T-cell (primary cell): ENCODE measurements at places on chromosomes 11 and 22. TPM values are rescaled to one million over a fixed set of nuclear protein-coding genes. Genes with fewer than 3 reads are reported as not detected.

PARVB gene
- total RNA-seq: 5.9 TPM

C11orf21 gene
- total RNA-seq: 79.3 TPM

ZBED4 gene
- 17.6 TPM for total RNA-seq

GAL3ST3 gene
- total RNA-seq: not detected

C22orf23 gene
- not detected for total RNA-seq

OR5T3 gene
- total RNA-seq: not detected

DNA sequence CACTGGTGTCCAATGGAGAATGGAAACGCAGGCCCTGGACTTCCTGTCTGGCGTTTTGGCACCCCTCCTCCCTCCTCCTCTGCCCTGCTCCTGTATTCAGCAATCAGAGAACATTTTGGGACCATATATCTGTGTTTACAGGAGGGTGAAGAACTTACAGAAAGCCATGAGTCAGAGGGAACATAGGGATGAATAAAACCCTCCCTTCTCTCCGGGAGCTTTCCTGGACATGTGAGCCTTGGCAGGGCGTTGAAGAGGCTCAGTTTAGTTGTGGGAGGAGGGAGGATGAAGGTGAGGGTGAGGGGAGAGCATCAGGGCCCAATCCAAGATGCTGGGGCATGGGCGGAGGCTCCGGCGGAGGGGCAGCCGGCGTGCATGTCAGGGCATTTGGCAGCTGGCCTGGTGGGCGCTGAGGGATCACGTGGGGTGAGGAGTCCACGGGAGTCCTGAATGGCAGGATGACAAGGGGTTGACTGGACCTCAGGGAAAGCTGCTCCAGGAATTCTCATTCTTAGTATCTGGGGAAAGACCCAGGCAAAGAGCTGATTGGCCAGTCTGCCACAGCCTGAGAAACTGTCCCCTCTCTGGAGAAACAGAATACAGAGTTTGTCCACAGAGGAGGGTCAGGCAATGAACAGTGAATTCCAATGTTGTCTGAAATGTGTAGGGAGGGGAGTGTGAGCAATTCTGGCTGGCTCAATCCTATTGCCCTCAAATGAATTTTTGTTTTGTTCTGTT, 28.9 kb downstream of the MICAL2 start:
- no peak for DNase-seq
- H3K27ac ChIP-seq: no peak overlapping the region
- peaks cover 38% of the 10 kb centered on the region for H3K4me1 ChIP-seq
- no peak overlapping the region for H3K4me3 ChIP-seq
- H3K36me3 ChIP-seq: no peaks in the 10 kb centered on the region

DNA sequence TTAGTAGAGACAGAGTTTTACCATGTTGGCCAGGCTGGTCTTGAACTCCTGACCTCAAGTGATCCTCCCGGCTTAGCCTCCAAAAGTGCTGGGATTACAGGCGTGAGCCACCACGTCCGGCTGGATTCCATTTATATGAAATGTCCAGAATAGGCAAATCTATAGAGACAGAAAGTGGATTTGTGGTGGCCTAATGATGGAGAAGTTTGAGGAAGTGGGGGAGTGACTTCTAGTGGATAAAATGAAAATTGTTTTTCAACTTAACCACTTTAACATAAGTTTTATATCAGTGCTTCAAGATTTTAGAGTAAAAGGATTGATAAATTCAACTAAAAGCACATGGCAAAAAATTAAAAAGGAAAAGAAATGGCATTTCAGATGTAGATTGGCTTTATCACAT, 66.2 kb downstream of the HIPK3 start:
- no peaks in the 10 kb centered on the region for H3K27me3 ChIP-seq
- no peaks in the 10 kb centered on the region for H3K36me3 ChIP-seq
- no peak overlapping the region for H3K27ac ChIP-seq
- no peak for DNase-seq
- H3K4me3 ChIP-seq: no peak overlapping the region
- H3K4me1 ChIP-seq: no peaks in the 10 kb centered on the region

GRCh38 chr11:10856689-10857458, 979 bp downstream of the ZBED5 start:
- no peak for DNase-seq
- peaks cover 3% of the 10 kb centered on the region for H3K36me3 ChIP-seq
- H3K4me1 ChIP-seq: peaks cover 13% of the 10 kb centered on the region

DNA sequence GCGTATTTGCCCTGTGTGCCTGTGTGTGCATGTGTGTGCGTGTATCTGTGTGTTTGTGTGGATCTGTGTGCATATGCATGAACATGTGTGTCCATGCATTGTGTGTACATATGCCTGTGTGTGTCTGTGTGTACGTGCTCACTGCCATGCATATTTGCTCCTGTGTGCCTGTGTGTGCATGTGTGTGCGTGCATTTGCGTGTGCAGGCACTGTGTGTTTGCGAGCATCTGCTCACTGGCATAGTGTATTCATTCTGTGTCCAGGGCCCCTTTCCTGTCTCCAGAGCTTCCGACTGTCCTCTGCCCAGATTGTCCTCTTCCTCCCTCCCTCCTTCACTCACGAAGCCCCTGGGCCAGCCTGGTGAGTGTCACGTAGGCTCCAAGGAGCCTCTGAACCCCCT, 5.8 kb downstream of the EMID1 start:
- no peaks in the 10 kb centered on the region for H3K36me3 ChIP-seq
- no peak overlapping the region for H3K4me3 ChIP-seq
- no peak overlapping the region for H3K27ac ChIP-seq
- H3K27me3 ChIP-seq: peaks cover 33% of the 10 kb centered on the region

DNA sequence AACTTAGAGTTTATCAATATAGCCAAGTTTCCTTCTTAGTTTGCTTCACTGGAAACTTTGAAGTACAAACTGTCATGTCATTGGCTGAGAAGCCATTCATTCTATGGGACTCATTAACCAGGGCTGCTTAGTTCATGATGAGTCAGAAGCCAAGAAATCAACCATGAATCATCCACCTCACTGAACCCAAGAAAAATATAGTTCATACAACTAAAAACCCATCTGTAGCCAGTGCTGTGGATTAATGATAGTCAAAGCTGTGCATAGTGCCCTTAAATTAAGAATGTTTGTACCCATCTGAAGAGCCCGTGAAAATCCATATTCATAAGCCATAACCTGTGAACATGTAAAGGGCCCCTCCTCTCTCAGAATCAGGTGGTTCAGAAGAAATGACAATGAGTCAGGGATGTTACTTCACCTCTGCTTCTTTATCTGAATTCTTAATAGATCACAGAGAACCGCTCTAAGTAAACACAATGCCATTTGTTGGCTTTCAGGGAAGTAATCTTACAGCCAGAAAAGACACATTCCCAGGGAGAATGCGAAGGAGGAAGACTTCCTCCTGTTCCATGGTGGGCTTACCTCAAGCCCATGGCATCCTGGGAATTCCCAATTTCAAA, 25.4 kb downstream of the MMP20 start:
- no peak for DNase-seq
- H3K4me3 ChIP-seq: no peak overlapping the region
- no peaks in the 10 kb centered on the region for H3K36me3 ChIP-seq
- H3K4me1 ChIP-seq: no peaks in the 10 kb centered on the region
- H3K27me3 ChIP-seq: no peaks in the 10 kb centered on the region

DNA sequence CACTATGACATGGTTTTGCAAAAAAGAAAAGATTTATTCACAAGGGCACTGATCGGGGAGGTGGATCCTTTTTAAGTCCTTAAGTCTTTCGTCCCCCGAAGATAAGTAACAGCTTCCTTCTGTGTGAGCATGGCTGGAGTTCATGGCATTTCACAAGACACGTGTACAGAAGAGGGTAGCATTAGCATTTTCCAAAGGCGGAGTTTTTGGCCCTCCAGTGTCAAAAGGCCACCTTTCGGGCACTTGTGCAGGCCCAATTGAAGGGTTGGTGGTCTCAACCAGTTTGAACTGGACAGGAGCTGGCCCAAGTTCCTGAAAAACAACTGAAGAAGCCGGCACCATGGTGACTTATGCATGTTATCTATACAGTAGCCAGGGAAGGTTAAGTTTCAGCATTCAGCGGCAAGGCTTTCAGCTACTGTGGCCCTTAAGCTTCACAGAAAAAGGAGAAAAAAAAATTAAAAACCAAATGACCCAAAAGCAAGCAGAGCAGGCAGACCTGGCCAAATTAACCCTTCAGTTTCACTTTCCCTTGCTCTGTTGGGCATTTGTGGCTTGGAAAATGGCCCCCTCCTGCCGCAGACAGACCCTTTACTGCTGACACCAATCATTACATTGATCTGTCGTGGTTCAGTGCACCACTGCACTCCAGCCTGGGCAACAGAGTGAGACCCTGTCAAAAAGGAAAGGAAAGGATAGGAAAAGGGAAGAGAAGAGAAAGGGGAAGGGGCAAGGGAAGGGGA, 18.7 kb downstream of the ZNF74 start:
- H3K4me3 ChIP-seq: no peak overlapping the region
- H3K27me3 ChIP-seq: peaks cover 6% of the 10 kb centered on the region
- no peaks in the 10 kb centered on the region for H3K4me1 ChIP-seq
- H3K36me3 ChIP-seq: peaks cover 2% of the 10 kb centered on the region
- no peak for DNase-seq

- no peaks in the 10 kb centered on the region for H3K27me3 ChIP-seq
- no peaks in the 10 kb centered on the region for H3K4me1 ChIP-seq
- peak overlapping the region; percentile 72 for H3K27ac ChIP-seq
- peaks cover 44% of the 10 kb centered on the region for H3K36me3 ChIP-seq
- no peak for DNase-seq
- peak overlapping the region; percentile 43 for H3K4me3 ChIP-seq
Observed at GRCh38 chr22:18091916-18092526, 14.2 kb downstream of the PEX26 start.

GRCh38 chr11:22702031-22702430, 35.6 kb downstream of the GAS2 start:
- H3K36me3 ChIP-seq: no peaks in the 10 kb centered on the region
- no peaks in the 10 kb centered on the region for H3K27me3 ChIP-seq
- no peak for DNase-seq
- no peak overlapping the region for H3K4me3 ChIP-seq
- no peaks in the 10 kb centered on the region for H3K4me1 ChIP-seq
- H3K27ac ChIP-seq: no peak overlapping the region

GRCh38 chr11:117052196-117053149, 45.8 kb downstream of the SIK3 start:
- no peaks in the 10 kb centered on the region for H3K36me3 ChIP-seq
- H3K27me3 ChIP-seq: no peaks in the 10 kb centered on the region
- no peaks in the 10 kb centered on the region for H3K4me1 ChIP-seq

GRCh38 chr22:22946131-22946530, 58.5 kb downstream of the IGLL5 start:
- no peak overlapping the region for H3K27ac ChIP-seq
- H3K4me3 ChIP-seq: no peak overlapping the region
- no peaks in the 10 kb centered on the region for H3K4me1 ChIP-seq
- no peaks in the 10 kb centered on the region for H3K36me3 ChIP-seq

GRCh38 chr11:119999220-119999619, 138.7 kb downstream of the TRIM29 start:
- no peaks in the 10 kb centered on the region for H3K4me1 ChIP-seq
- DNase-seq: no peak
- H3K36me3 ChIP-seq: no peaks in the 10 kb centered on the region
- H3K27ac ChIP-seq: no peak overlapping the region
- H3K4me3 ChIP-seq: no peak overlapping the region

- H3K4me1 ChIP-seq: no peaks in the 10 kb centered on the region
- no peak overlapping the region for H3K27ac ChIP-seq
- no peak for DNase-seq
- H3K27me3 ChIP-seq: peaks cover 59% of the 10 kb centered on the region
- no peak overlapping the region for H3K4me3 ChIP-seq
- no peaks in the 10 kb centered on the region for H3K36me3 ChIP-seq
Observed at GRCh38 chr22:49449811-49450446, 377.7 kb downstream of the BRD1 start.

DNA sequence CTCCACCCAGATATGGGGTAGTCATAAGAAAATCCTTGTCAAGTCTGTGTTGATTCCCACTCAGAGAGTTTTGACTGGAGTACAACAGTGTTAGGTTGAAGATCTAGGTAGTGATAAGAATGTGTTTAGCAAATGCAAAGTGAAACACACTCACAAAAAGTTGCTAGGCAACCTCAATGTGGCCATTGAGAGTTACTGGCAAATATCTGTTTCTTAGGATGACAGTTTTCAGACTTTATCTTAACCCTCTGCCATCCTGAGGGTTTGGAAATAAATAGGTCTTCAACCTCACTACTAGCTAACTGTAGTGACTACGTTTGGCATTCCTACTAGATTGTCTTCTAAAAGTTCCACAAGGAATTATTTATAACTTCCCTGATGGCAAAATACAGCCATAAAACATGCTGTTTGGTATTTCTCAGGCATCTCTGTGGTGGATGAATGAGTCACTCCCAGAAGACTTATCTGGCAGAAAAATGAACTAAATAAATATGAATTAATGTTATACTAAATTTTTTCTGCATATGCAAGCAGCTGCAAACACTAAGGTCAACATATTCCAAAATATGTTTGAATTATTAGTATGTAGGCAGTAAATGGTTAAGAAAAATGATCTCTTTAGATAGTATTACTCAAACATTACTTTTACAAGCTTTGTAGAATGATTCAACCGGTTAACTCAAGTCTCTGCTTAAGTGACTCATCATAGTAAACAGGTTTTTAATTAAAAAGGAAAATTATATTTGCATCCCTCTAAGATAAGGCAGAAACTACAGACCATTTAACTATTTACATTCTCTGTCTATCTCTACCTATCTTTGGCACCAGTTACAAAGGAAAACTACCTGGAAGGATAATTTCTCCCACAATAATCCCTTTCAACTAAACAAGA, 17.1 kb upstream of the SYTL2 start:
- no peaks in the 10 kb centered on the region for H3K36me3 ChIP-seq
- H3K4me3 ChIP-seq: no peak overlapping the region
- peak overlapping the region; percentile 67 for H3K27ac ChIP-seq

GRCh38 chr11:95827696-95828095, 37.4 kb downstream of the CEP57 start:
- H3K27me3 ChIP-seq: no peaks in the 10 kb centered on the region
- H3K4me3 ChIP-seq: no peak overlapping the region
- peaks cover under 1% of the 10 kb centered on the region for H3K36me3 ChIP-seq
- H3K27ac ChIP-seq: no peak overlapping the region
- DNase-seq: no peak
- no peaks in the 10 kb centered on the region for H3K4me1 ChIP-seq

DNA sequence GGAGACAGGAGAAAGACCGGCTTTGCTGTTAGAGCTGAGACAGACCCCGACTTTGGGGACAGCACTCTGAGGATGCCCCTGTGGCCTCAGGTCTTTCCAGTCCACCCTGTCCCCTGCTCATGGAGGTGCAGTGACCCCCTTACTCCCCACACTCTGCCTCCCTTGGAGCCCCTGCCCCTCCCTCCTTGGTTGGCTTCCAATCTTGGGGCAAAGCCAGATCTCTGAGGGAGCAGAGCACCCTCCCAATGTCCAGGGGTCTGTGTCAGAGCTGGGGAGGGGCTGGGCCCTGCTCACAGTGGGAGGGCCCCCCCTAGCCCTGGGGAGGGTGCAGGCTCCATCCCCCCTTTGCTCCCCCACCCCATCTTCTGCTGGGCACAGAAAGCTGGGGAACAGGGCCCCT, 50.0 kb downstream of the IGLL1 start:
- H3K27ac ChIP-seq: no peak overlapping the region
- H3K36me3 ChIP-seq: no peaks in the 10 kb centered on the region
